NCI-H146 (cell line): ENCODE measurements at places on chromosomes 4 and X.

GRCh38 chr4:78439328-78439727, 112.2 kb upstream of the ANXA3 start:
- no peak for DNase-seq

DNA sequence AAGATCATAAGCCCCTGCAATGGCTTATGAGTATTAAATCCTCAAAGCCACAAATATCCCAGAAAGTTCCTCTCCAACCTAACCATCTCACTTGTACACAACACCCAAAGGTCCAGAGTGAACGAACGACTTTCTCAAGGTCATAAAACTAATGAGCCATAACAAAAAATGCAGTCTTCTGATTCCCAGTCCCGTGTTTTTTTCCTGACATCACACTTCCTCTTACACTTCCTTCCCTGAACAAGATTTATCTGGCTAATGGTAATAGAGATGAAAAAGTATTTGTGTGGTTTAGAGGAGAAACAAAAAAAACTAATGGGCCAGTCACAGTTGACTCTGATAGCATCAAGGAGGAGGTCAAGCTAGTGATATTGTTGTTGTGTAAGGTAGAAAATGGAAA, 99.5 kb upstream of the KLHL13 start:
- no peak for DNase-seq

DNA sequence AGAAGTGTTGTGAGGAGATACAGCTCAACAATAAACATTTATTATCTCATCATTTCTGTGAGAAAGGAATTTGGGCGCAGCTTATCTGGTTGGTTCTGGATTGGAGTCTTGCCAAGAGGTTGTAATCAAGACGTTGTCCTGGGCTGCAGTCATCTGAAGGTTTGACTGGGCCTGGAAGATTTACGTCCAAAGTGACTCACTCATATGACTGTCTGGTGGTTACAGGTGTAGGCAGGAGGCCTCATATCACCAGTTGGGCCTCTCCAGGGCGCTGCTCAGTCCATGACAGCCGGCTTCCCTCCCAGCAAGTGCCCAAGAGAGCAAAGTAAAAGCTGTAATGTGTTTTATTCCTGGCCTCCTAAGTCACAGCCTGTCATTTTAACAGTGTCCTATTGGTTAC, 106.3 kb downstream of the USP46 start:
- no peak for DNase-seq

DNA sequence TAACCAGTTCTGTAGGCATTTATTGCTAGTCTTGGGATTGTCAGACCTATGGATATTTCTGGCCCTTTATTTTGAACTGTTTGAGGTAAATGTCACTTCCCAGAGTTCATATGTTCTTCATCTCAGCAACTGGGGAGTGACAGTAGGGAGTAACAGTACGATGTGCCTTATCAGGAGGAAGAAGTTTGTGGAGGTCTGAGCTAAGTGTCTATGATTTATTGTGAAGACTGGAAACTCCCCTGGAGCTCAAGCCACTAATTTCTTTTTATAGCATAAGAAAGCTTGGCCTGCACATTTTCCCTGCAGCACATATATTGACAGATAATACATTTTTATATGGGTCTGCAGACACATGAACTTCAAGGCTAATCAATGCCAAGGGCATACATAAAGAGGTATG, 383.8 kb downstream of the GRXCR1 start:
- no peak for DNase-seq

DNA sequence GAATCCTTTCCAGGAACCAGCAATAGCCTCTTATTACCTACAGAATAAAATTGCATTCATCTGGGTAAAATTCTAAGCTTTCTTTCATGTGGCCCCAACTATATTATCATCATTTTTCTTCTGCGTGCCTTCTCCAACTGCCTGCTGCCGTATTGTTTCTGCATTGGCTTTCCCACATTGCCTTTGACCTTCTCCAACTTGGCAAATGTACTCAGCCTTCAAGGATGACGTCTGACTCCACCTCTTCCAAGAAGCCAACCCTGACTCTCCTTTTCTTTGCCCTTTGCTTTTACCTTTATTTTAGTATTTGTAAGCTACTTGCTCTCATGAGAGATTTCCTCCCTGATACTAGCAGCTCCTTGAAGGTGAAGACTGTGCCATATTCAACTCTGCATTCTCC, 200.4 kb upstream of the FAM9B start:
- DNase-seq: no peak

DNA sequence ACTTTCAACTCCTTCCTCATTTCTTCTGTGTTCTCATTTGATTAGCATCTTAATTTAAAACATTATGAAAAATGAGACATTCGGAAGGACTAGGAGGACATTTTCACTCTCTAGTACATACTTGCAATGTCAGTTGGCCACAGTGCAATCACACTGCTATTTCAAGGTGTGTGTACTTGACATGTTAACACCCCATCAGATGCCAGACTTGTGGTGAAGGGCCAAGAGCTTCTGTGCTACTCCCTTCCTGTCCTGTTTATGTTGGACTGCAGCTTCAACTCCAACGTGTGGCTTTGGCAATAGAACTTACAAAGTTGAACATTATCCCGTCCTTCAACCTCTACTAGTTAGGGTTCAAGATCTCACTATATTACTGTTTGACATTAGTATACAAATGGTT, 221.0 kb downstream of the PALLD start:
- no peak for DNase-seq

DNA sequence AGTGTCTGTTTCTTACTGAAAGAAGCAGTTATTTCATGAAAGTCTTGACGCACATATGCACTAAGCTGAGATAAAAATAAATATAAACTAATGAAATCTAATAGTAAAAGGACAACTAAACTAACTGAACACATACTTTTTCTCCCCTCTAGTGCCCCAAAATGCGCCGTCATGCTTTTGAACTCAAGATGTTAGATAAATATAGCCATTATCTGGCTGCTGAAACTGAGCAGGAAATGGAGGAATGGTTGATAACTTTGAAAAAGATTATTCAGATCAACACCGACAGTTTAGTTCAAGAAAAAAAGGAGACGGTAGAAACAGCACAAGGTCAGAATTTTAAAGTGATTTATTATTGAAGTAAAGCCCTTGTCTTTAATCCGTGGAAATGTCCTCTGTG, 70.2 kb downstream of the DOCK11 start:
- DNase-seq: no peak

DNA sequence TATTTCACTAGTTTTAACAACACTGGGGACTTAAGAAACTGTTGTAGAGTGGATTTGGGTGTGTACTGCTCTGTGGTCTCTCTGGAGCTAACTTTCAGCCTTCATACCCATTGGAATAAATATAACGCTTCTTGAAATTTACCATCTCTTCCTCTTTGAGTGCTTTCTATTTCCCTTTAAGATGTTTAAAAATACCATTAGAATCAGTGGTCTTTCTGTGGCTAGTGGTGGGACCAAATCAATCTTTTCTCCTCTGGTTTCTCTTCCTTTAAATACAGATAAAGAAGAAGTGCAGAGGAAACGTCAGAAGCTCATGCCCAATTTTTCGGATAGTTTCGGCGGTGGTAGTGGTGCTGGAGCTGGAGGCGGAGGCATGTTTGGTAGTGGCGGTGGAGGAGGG, 92.0 kb downstream of the NFKB1 start:
- DNase-seq: no peak

GRCh38 chrX:3577551-3577950, 135.9 kb downstream of the PRKX start:
- DNase-seq: no peak

GRCh38 chr4:114161809-114162208, 182.4 kb upstream of the ARSJ start:
- DNase-seq: no peak

- DNase-seq: no peak
These were observed 351.2 kb downstream of the BMPR1B start for GRCh38 chr4:95108883-95109421.

- no peak for DNase-seq
These were observed 15.7 kb downstream of the LGI2 start for GRCh38 chr4:25015012-25015411.

GRCh38 chrX:43656005-43656494, at the start of gene MAOA:
Gene MAOA (plus strand): TSS chrX:43656299. CDS start chrX:43656342, 43 bp downstream.
- no peak for DNase-seq

- no peak for DNase-seq
These were observed 19.7 kb downstream of the FNIP2 start for GRCh38 chr4:158788516-158788915.

DNA sequence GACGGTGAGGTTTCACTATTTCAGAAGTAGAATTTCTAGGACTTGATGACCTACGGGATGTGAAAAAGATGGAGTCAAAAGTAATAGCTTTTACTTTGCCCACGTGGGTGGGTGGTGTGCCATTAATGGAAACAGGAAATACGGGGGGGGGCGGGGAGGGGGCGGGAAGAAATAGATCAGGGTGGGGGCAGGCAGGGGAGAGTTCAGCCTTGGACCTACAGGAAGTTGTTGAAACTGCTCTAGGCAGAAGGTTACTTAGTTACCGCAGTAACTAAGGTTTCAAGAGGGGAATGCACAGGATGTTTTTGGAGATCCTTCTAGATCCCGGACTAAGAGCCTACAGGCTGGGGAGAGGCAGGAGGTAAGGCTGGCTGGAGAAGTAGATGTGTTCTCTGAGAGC, 3.6 kb upstream of the FHL1 start:
- no peak for DNase-seq

DNA sequence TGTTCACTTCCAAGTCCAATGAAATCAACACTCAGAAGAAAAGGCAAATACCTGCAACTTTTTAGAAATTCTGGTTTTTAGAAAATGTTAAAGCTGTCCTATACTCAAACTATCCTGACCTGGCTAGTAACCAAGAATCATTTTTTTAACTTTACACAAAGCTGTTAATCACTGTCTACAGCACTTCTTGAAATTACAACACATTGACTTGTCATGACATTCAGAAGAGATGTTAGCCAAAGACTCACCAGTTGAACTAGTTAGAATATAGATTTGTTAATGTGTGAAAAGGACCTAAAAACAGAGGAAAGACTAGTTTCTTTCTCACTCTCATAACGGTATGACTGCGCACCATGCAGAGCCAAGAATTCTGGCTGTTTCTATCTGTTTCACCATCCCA, 98.8 kb downstream of the COX18 start:
- no peak for DNase-seq

DNA sequence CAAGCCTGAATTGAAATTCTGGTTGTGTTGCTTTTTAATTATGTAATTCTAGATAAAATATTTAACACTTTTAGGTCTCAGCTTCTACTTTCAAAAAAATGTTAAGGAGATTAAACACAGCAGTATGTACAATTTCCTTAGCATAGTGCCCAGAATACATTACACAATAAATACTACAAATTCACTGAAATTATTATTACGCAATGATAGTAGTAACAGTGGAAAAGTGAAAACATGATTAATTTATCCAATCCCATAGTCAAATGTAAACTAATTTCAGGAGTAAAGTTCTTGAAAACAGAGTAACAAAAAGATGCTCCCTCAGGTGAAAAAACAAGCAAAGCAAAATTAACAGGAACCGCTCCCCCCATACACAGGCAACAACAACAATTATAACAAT, 1915.4 kb downstream of the STIM2 start:
- DNase-seq: no peak

DNA sequence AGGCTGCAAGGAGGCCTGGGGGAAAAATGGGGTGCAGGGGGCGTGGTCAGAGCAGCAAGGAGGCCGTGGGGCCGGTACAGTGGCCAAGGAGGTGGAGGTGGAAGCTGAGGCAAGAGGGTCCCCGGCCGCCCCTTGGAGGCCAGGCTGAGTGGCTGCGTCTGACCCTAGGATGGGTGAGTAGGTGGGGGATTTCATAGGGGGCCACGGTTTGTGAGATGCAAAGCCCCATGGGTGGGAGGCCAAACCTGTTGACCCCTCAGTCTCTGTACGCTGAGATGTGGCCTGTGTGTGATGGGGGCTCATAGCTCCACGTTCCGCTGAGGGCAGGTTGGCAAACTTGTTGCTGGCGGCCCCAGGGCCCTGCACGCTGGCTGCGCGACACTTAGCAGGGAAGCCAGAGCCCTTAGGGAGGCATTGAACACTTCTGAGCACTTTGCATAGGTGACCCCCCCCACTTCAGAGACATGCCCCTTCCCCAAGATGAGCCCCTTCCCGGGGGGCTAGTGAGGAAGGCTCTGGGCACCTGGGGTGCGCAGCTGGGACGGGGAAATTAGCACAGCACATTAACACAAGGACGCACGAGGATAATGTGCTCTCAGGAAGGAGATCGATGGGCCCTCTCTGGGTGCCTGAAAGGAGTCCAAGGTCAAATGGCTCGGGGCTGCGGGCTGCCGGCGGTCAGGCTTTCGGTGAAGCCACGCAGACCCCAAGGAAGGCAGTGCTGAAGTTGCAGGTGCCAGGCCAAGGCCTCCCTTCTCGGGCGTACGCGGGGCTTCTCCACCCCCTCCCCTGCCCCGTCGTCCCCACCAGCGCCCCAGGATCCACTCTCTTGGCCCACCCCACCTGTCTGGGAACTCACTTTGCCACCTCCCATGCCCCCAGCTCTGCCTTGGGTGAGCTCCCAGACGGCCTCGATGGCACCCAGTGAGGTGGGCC, 107.4 kb downstream of the HMX1 start:
- no peak for DNase-seq

GRCh38 chr4:41537292-41537890, 566 bp upstream of the LIMCH1 start:
- no peak for DNase-seq

- no peak for DNase-seq
These were observed 27.0 kb upstream of the FAM47B start for GRCh38 chrX:34915463-34916225.

DNA sequence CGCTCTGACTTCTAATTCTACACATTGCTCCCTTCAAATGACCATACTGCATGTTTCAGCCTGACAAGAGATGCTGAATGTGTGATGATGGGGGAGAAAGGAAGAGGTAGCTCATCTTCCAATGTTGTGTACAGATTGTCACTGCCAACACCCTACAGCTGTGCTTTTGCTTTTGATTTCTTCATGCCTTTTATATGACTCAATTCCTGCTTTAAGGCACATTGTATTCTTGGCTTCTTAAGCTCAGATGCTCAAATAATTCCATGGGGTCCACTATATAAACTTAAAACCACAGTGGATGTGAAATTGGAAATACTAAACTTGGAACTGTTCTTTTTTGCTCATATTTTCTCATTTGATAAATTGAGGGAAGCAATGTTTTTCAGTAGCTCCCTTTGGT, 183.2 kb upstream of the WDFY3 start:
- no peak for DNase-seq

- no peak for DNase-seq
These were observed 42.4 kb upstream of the FGF2 start for GRCh38 chr4:122784261-122784660.

DNA sequence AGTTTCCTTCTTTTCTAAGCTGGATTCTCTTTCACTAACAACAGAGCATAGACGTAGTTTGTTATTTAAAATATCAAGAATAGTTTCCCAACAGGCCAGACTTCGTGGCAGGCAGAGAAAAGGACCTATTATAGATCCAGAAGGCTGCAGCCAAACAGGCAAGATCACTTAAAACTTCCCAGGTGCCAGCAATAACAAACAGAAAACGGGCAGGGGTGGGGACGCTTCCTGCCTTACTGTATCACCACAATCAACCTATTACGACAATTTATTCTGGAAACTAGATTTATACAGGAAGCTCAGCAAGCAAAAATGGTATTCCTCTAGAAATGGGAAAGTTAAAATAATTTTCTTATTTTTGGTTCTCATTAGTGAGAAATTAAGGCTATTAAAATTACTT, 22.1 kb downstream of the RWDD4 start:
- DNase-seq: no peak
